ENCODE measurements at places on chromosomes 1 and 21. TPM values are rescaled to one million over a fixed set of nuclear protein-coding genes. Genes with fewer than 3 reads are reported as not detected.

DNA sequence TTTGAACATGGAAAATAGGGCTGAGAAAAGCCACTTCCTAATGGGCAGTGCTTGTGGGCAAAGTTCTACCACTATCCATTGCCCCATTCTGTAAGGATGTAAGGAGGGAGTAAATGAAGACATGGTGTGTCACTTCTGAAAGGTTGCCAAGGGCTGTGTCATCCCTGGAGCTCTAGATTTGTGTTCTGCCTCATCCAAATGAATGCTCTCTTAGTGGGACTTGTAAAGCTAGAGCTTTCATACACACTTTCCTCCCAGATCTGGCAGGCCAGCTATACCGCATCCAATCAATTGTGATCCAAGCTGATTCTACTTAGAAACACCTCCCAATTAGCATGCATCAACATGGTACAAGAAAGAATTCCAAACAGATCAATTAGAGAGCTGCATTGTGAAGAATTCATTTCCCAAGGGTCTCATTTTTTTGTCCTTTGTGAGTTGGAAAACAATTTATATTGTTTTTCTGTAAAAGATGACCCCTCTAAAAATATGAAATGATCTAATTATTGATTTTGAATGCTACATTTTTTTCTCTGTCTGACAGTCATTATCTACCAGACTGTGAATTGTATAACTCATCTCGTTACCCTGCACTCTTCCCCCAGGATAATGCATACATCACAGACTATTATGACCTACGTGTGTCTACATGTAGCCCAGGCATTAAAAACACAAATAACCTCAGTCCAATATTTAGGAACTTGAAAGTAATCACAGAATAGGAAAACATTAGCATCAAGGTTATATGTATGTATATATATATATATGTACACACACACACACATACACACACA is 117.1 kb upstream of the DUSP10 start:
- DNase-seq, result no peak

The TTLL7 gene
- 16.2 TPM for total RNA-seq

DNA sequence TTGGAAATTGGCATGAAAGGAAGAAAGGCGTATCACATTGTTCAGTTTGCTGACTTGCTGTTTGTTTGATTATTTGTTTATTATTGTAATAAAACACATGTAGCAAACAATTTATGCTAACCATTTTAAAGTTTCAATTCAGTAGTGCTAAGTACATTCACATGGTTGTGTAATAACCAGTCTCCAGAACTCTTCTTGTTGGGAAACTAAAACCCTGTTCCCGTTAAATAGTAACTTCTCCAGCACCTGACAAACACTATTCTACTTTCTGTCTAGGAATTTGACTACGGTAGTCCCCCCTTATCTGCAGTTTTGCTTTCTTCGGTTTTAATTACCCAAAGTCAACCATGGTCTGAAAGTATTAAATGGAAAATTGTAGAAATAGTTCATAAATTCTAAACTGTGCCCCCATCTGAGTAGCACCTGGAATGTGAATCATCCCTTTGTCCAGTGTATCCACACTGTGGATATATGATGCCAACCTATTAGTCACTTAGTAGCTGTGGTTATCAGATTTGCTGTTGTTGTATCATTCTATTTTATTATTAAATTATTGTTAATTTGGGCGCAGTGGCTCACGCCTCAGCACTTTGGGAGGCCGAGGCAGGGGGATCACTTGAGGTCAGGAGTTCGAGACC is 5.5 kb downstream of the MORC3 start:
- no peak for DNase-seq

- no peak for DNase-seq
These were observed 43.2 kb upstream of the ST6GALNAC5 start for GRCh38 chr1:76824106-76824505.

The WNT9A gene
- 10.2 TPM for total RNA-seq

DNA sequence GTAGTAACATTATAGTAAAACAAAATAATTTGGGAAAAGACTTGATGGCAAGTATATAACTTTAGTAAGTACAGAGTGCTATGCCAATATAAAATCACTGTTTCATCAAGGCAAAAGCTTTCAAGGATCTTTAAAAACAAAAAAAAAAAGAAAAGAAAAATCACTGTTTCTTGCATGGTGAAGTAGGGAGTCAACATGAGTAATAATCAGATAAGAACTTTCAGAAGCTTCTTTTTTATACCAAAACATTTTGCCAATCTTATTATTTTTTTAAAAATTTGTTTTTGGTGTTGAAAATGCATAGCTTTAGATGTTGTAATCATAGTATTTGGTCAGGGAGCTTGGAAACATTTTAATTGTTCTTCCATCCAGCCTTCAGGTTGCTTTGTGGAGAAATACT is 37.2 kb downstream of the CAMSAP2 start:
- no peak for DNase-seq

The AADACL4 gene
- not detected for total RNA-seq

The WLS gene
- 89.8 TPM for total RNA-seq
